ENCODE measurements at places on chromosomes 4 and X. TPM values are rescaled to one million over a fixed set of nuclear protein-coding genes. Genes with fewer than 3 reads are reported as not detected.

ARMCX5 gene
- 10.7 TPM for total RNA-seq

HELT gene
- total RNA-seq, result not detected

OTC gene
- not detected for total RNA-seq

GABRG1 gene
- total RNA-seq, result not detected

PRR32 gene
- not detected for total RNA-seq

KLF8 gene
- 5.0 TPM for total RNA-seq

CXCL13 gene
- 0.28 TPM for total RNA-seq

IL2RG gene
- 290 TPM for total RNA-seq

SOWAHD gene
- 0.46 TPM for total RNA-seq

HSD17B13 gene
- total RNA-seq, result 0.14 TPM

DCAF12L1 gene
- not detected for total RNA-seq

TRIM61 gene
- total RNA-seq, result 1.8 TPM

GPR82 gene
- total RNA-seq, result not detected

PDE6B gene
- total RNA-seq, result 18.9 TPM

DMRTC1B gene
- total RNA-seq, result 0.30 TPM

ETDB gene
- not detected for total RNA-seq

CSAG1 gene
- total RNA-seq, result not detected

NDNF gene
- 0.35 TPM for total RNA-seq

PRSS48 gene
- total RNA-seq, result not detected

FUNDC1 gene
- 24.0 TPM for total RNA-seq

GUCY1B1 gene
- 0.60 TPM for total RNA-seq

JADE3 gene
- total RNA-seq, result 3.8 TPM

LRCH2 gene
- not detected for total RNA-seq

HTN1 gene
- total RNA-seq, result not detected

F11 gene
- not detected for total RNA-seq

ZNF280C gene
- 6.4 TPM for total RNA-seq

TMSB15A gene
- 0.63 TPM for total RNA-seq

TMEM31 gene
- total RNA-seq, result 0.46 TPM
